ENCODE measurements at places on chromosomes 2 and 18.

- DNase-seq: no peak
These were observed 8.6 kb upstream of the KCNE4 start for GRCh38 chr2:223043164-223043941.

GRCh38 chr2:127047716-127048617, 59.0 kb downstream of the BIN1 start:
- no peak for DNase-seq

DNA sequence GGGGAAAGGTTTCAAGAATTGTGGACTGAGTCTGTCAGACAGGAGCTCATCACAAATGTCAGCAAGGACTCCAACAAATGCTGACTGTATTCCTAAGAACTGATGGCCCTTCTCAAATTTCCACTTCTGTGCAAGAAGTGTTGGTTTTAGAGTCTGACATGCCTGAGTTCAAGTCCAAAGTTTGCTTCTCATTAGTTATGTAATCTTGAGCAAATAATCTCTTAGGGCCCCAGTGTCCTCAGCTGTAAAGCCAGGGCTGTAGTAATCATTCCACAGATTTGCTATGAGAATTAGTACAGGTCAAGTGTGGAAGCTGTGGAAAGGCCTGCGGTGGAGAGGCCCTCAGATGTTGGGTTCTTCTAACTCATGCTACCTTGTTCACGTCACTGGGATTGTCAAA, 23.9 kb downstream of the MEP1B start:
- no peak for DNase-seq

- no peak for DNase-seq
These were observed 101.8 kb downstream of the AKAIN1 start for GRCh38 chr18:5095239-5095638.

GRCh38 chr2:37526323-37526722, 145.1 kb downstream of the CDC42EP3 start:
- no peak for DNase-seq

- no peak for DNase-seq
These were observed 230.2 kb upstream of the SMAD2 start for GRCh38 chr18:48160622-48161021.

DNA sequence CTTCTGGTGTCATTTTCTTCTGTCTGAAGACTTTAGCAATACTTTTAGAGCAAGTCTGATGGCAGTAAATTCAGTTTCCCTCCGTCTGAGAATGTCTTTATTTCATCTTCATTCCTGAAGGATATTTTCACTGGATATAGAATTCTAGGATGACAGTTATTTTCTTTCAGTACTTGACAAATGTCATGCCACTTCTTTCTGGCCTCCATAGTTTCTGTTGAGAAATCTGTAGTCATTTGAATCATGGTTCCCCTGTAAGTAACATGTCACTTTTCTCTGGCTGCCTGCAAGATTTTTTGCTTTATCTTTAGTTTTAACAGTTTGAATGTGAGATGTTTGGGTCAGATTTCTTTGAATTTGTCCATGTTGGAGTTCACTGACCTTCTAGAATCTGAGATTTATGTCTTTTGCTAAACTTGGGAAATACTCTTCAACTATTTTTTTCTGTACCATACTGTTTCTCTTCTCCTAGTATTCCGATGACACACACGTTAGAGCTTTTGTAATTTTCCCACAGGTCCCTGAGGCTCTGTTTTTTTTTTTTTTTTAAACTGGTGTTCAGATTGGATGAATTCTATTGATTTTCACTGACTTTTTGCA, 30.2 kb downstream of the RMND5A start:
- no peak for DNase-seq

DNA sequence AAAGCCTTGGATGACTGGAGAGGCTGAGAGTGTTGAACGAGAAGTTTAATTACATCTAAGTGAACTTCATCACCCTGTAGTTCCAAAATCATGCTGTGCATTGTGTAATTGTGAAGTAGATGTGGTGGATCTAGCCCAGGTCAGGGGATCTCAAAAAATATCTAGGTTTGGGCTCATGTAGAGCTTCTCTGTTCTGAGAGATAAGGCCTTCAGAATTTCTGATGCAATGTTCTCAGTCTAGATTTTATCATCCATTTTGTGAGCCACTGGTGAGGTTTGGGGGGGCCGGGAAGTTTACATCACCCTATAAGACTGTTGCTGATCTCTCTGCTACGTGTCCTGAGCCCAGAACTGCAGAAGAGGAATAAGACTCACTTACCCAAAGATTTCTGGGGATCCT, 719.4 kb downstream of the SOCS6 start:
- no peak for DNase-seq

Data from activated naive CD4-positive, alpha-beta T cell treated with anti-CD3 and anti-CD28 coated beads, Interleukin-2, amount 50 U/mL, for 16 hours (primary cell).